ENCODE measurements at places on chromosomes 7 and 10.
A peak's percentile ranks its signal among the peaks of the same experiment; 100 is the strongest.

- no peak for DNase-seq
Observed at GRCh38 chr7:601595-602340, 82.1 kb upstream of the PDGFA start.

GRCh38 chr10:61609701-61610100 is 53.0 kb upstream of the CABCOCO1 start:
- DNase-seq, result no peak

DNA sequence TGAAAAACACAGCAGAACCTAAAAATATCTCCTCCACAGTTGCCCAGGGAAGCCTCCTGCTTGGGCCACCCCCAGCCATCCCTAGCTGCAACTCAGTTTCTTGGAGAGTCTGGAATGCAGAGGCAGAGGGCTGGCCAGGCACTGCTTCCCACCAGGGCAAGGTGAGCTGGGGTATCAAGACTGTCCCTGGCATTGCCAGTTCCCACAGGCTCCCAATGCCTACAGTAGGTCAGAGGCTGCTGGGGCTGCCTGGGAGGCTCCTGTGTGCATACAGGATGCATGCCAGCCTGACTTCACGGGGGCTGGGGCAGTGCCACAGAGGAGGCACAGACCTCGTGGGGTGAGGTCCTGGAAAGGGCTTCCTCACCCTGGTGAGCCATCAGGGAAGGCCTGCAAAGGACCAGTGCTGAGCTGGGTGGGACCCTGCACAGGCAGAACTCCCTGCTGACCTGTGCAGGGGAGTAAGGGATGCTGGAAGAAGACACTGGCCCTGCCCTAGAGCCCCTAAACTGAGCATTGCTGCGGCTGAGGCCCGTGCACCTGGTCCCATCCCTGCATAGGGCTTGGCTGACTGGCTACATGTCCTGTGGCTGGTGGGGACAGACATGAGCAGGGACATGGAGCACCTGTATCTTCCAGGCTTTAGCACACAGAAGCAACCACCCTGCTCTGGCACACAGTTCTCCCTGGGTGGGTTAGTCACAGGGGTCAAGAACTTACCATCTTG is 121.9 kb upstream of the RET start:
- no peak for DNase-seq

DNA sequence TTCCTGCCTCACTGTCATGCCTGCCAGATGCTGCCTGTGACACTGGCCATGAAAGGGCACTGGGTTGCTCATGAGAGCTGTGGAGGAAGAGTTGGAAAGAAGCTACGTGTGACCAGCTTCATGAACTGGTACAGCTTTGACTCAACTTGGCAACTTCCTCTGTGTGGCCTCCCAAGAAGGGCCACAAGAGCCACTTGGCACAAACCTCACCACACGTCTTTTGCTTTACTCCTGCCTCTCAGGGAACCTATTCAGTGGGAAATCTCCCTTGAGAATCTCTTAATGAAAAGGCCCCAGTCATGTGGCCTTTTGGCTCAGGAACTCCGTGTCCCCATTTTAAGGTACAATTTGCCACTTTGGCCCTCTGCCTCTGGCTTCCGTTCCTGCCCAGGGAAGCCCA is 54.5 kb downstream of the FRMD4A start:
- no peak for DNase-seq

- no peak for DNase-seq
Observed at GRCh38 chr7:31791881-31792280, 104.9 kb downstream of the PPP1R17 start.

DNA sequence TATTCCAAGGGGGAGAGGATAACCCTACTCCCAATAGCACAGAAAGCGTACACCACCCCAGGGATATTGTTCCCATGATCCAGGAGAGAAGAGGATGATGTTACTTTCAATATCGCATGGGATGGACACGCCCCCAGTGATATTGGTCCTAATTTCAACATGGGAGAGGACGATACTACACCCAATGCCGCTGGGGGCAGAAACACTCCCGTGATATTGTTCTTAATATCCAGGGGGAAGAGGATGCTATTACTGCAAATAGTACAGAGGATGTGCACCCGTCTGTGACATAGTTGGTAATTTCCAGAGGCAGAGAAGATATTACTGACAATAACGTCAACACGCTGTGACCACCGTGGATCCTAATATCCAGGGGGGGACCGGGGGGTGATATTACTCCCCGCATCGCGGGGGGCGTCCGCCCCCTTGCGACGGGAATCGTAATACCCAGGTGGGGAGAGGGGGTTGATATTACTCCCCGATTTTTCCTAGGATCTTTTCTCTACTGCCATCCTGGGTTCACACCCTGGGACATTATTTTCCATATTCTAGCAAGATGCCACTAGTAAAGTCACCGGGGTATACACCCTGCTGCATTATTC is 16.6 kb downstream of the MEIG1 start:
- no peak for DNase-seq

DNA sequence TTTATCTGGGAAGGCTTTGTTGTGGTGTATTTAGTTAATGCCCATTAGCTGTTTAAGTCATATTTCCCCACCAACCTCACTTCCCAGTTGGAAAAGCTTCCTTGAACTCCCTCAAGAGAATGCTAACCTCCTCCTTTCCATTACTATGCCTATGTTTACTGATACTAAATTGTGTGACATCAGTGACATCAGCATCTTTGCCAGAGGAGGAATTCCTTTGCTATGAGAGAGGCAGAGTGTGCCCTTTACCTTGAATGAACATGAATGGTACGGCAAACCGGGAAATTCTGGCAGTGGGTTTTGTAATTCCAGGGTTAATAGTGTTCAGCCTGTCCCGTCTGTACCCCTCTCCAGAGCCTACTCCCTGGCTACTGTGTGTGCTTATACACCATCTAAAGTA is 22.1 kb upstream of the GLCCI1 start:
- no peak for DNase-seq

GRCh38 chr10:35304649-35305048 is 31.7 kb upstream of the CCNY start:
- no peak for DNase-seq

DNA sequence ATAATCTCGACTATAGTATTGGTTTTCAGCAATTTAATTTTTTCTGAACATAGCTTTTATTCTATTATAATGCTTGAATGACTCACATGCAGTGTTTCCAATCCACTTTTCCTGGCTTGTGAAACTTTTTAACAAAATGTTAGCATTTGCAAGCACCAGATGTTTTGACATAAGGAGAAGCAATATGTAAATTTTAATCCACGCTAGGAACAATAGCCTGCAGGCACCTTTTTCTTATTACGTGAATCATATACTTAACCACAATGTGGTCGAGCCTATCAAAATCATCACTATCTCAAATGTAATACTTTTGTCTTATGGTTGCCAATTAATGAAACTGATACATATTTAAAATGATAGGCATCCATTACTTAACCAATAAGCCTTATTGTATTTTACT is 97.1 kb downstream of the TFEC start:
- DNase-seq, result no peak

DNA sequence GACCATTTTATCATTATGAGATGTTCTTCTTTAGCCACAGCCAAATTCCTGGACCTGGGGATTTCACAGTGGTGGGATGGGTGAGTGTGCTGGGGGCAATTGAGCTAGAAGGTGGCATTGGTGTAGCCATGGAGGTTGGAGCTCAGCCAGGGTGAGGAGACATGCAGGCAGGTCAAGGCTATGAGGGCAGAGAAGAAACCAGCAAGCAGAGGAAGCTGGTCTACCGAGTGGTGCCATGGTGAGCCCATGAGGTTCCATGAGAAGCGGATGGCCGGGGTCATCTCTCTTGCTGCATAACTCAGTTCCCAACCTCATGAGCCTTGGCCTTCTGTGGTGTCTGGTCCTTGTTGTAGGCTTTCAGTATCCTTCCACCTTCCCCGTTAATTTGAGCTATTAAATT is 91.4 kb downstream of the CARD11 start:
- DNase-seq, result no peak

DNA sequence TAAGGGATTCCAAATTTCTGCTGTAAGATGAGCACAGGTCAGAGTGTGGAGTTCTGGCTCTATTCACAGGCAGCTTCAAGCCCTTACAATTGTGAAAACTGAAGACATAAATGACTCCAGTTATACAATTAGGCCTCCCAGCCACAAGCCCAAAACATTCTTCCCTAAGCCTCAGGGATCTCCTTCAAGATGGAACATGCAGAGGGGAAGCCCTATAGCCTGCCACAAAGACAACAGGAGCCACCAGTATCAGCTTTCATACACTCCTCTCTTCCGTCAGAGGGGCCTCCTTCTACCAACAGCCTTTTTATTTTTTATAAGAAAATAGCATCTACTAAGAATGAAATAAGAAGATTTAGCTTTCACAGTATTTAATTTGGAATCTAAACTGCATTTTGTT is 46.5 kb downstream of the DLD start:
- DNase-seq, result no peak

DNA sequence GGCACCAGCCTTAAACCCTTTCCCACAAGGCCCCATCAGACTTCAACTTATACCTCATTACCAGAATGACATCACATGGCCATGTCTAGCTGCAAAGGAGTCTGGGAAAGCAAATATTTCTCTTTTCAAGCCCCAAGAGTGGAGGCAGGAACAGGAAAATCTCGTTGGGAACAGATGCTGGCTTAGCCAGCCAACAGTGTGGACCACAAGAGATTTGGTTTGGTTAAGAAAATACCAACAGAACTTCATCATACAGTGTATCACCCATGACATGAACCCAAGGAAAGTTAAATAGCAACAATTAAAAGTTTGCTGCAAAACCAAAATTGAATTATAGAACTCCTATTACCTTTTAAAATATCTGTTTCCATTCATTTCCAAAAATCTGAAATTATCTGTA is 2.2 kb upstream of the MET start:
- no peak for DNase-seq

DNA sequence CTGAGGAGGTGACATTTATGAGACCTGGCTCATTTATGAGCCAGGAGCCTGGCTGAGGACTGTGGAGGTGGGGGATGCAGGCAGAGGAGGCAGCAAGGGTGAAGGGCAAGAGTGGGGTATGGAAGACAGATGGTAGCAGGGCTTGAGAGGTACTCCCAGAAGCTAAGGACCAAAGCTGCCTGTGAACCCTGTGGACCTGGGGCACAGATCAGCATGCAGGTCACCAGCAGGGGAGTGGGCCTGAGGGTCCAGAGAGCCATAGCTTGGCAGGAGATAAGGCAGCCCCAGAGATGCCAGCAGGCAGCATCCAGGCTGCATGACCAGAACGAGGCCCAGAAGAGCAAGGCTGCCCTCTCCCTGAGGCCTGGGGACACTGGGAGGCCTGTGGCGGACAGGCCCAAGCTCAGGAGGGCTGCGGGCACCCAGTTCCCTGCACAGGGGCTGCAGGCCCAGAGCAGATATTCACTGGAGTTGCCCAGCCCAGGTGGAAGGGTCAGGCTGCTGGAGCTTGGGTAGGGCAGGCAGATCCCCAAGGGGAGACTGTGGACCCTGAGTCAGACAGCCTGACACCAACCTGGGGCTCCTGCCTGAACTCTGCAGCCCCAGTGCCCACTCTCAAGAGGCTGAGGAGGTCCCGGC is 3.4 kb downstream of the GPR15LG start:
- DNase-seq, result no peak

DNA sequence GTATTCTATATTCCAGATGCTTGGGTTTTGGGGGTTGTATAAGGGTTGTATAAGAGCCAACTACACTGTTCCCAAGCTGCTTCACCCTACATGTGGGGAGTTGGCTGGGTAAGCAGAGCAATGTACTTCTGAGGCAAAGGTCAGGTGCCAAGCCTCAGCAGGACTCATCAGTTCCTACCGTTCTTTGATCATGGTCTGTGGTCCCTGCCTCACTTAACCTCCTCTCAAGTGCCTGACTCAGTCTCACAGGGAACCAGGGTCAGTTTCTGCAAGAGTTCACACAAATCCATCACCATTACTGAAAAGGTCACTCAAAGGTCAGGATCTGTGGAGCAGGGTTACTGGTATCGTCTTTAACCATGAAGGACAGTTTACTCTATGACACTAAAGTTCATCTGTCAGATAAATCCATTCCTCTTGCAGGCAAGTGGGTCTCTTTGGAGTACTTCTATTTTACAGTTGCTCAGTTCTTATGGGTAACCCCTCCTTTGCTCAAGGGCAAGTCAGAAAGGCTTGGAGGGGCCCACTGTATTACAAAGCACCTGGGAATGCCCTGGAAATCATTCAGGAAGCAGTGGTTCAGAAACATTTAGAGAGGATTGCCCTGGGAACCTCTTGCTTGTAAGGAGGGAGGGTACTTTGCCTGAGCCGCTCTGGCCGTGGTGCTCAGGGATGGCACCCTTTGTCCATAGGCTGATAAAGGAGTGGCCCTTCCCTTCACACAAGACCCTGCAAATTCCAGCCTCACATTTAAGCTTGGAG is 184.3 kb upstream of the CDCA7L start:
- no peak for DNase-seq

DNA sequence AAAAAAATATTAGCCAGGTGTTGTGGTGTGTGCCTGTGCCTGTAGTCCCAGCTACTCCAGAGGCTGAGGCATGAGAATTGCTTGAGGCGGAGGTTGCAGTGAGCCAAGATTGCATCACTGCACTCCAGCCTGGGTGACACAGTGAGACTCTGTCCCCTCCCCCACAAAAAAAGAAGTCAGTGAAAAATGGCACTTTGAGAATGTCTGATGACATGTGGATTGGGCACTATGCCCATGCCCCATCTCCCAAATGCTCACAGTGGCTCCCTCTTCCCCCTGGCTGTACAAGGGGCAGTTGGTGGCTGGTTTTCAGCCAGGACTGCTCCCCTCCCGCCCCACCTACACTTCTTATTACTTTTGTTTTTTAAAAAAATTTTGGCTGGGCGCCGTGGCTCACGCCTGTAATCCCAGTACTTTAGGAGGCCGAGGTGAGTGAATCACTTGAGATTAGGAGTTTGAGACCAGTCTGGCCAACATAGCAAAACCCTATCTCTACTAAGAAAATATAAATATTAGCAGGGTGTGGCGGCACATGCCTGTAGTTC is 26.1 kb downstream of the IL15RA start:
- DNase-seq, result no peak

GRCh38 chr7:66352071-66352470 is 146.9 kb downstream of the TPST1 start:
- peak; percentile 1 for DNase-seq

DNA sequence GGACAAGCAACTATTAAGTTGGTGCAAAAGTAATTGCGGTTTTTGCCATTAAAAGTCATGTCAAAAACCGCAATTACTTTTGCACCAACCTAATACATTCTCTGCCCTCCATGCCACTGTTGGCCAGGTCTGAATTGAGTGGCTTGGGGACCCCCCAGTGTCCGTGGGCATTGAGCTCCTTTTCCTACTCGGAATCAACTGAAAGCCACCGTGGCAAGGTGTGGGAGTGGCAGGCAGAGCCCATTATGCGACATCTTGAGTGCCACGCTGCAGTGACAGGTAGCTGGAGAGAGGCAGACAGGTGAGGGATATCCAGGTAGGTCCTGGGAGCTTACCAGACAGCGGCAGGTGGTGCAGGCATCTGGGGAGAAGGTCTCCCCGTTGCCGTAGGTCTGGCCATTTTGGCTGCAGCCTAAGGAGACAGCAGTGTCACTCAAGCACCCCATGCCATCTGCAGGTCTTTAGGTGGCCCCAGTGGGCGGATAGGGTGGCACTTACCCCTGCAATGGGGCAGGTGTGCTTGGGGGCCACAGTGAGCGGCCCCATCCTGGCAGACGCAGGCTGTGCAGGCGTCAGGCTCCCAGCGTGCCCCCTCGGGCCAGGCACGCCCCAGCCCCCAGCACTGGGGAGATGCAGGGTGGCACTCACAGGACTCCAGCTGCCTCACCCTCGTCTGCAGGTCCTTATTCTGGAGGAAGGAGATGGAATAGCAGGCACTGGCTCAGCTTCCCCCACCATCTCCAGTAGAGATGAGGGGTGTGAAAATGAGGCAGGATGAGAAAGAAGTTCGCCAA is 3.5 kb downstream of the KCP start:
- no peak for DNase-seq

GRCh38 chr10:73339436-73339835 is 19.2 kb downstream of the CFAP70 start:
- DNase-seq, result no peak
